ENCODE measurements at places on chromosomes 4 and X.

GRCh38 chr4:176824645-176825366 lies 32.1 kb upstream of the VEGFC start:
- DNase-seq = no peak

DNA sequence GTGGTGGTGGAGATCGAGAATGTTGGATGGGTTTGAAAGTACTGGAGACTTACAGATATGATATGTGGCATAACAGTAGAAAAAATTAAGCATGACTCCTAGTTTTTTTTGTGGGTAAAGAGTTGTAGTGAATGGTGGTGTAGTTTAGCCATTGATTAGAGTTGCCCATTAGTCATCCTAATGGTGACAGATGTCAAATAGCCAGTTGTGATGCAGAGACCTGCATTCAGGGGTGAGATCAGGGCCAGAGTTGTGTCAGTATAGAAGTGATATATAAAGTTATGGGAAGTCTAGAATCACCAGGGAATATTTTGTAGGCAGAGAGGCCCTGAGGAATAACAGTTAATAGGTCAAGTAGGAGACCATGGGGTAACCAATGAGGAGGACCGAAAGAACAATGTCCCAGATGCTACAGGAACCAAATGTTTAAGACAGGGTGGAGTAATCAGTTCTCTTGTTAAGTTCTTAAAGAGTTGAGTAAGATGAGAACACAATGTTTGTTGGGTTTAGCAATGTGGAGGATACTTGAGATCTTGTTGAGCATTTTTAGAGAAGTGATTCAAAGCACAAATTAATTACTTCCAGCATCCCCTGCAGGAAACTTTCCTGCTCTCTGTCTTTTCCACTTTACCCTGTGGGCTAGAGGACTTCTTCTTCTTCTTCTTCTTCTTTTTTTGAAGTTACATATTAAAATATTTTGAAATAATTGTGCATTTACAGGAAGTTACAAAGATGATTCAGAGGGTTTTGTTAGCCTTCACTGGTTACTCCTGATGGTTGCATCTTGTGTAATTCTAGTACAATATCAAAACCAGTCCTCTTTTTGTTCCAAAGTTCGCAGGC lies 13.3 kb downstream of the SGMS2 start:
- no peak for DNase-seq

GRCh38 chr4:1199556-1200331 lies 27.4 kb upstream of the SPON2 start:
- no peak for DNase-seq

DNA sequence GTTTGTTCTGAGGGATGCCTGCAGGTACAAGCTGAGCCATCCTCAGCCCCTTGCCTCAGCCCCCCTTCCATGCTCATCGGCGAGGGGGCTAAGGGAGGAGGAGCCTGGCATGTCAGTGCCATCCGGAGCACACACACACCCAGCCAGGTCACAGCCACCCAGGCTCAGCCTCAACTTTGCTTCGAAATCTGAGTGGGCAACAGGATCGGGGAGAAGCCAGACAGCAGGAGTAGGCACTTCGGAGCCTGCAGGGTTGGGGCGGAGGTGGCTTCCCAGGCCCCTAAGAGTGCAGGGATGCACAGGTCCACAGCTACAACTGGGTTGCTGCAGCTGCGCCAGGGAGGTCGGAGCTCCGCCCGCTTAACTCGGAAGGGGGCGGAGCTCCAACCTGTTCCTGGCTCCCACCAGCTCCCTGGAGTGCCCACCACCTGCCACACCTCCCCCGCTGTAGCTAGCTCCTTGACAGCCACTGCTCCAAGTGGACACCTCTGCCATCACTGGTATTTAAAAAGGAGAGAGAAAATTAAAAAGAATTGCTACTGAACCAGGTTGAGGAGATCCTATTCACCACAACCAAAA lies 192.9 kb upstream of the GALNT7 start:
- DNase-seq = no peak

DNA sequence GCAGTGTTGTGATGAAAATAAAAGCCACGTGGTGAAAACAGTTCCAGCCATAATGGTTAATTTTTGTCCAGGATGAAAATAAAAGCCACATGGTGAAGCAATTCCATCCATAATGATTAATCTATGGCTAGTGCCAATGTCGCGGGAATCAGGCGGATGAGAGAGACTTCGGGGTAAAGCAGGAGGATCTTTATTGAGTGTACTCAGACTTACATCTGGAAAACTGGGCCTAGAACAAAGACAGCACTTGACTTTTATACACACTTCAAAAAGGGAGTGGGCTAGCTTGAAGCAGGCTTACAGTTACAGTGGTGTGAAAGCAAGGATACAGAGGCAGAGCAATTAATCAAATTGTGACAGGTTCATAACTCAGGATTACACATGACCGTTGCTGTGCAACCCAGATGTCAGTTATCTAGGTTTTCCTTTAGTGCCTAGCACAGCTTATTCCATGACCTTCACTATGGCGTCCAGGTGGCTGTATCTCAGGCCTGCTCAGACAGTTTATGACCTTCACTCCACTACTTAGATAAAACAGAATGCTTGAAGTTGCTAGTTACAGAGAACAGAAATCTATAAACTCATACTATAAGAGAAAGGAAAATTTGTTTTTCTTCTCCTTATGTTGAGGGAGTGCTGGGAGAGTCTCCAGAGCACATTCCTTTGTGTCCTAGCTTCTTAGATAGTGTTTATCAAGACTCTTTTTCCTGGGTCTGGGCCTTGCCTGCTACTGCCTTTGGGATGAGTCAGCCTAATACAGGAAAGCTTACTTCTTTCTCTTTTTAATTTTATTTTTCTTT lies 5.9 kb upstream of the PLA2G12A start:
- no peak for DNase-seq

DNA sequence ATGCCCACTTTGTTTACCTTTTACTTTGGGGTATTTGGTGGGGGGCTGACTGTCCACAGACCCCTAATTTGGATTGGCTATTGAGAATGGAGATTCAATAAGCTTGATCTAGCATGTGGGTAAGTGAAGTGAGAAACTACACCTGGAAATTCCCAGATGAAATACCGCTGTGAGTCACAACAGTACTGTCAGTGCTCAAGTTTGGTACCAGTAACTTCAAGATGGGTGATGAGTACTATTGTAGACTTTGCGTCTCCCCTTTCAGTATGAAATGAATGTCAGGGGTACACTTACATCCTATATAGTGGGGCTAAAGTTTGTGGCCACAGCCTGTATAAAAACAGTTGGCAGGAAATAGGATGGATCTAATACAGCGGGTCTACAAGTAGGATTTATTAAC lies 33.3 kb downstream of the HMGN5 start:
- no peak for DNase-seq

DNA sequence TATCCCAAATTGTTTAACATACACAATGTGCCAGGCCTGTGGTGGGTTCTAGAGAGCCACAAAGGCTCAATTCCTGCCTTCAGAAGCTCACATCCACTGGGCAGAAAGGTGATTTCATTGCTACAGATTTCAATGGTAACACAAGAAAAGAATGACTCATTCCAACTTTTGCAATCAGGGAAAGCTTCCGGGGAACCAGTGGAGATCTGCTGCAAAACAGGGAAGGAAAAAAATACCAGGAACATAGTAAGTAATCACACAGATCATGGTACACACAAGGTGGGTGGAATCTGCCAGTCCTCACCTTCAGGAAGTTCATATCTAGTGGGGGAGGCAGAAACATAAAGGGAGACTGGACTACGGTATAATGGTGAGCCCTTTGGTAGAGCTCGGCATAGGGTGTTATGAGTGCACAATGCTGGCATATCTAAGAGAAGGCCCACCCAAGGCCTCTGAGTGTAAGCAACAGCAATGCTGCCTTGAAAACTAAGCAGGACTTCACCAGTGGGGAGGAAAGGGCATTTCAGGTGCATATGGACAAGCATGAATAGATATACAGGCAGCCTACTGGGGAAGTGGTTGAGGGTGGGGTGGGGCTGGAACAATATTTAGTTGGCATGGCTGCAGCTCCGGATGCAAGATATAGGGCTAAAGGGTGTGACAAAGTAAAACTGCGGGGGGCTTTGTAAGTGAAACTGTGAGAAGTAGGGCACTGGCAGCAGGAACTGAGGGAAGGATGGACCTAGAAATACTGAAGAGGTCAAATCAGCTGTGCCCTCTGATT lies 24.2 kb downstream of the GPRIN3 start:
- no peak for DNase-seq

- DNase-seq = no peak
These were observed 21.1 kb upstream of the USP38 start for GRCh38 chr4:143163614-143164013.

GRCh38 chr4:159252491-159252890 lies 149.6 kb downstream of the RAPGEF2 start:
- DNase-seq = no peak

DNA sequence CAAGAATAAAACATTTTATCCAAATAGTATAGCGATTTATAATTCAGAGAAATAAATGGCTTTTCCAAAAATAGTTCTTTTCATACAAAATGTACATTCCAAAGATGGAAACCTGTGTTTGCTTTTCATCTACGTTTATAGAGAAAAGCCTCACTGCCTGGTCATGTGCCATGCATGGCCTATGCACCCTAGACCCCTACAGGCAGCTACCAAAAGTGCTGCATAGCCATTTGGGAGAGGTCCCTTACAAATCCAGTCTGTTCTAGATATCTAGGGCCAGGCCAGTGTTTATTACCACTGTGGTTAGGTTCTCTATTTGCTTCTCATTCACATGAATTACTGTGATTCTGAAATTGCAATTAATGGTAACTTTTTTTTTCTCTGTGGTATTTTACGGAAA lies 17.2 kb downstream of the HMGB2 start:
- DNase-seq = no peak

- no peak for DNase-seq
These were observed 75.9 kb upstream of the LEF1 start for GRCh38 chr4:108244606-108245005.

- no peak for DNase-seq
These were observed 171.3 kb downstream of the UNC5C start for GRCh38 chr4:95377366-95377900.

DNA sequence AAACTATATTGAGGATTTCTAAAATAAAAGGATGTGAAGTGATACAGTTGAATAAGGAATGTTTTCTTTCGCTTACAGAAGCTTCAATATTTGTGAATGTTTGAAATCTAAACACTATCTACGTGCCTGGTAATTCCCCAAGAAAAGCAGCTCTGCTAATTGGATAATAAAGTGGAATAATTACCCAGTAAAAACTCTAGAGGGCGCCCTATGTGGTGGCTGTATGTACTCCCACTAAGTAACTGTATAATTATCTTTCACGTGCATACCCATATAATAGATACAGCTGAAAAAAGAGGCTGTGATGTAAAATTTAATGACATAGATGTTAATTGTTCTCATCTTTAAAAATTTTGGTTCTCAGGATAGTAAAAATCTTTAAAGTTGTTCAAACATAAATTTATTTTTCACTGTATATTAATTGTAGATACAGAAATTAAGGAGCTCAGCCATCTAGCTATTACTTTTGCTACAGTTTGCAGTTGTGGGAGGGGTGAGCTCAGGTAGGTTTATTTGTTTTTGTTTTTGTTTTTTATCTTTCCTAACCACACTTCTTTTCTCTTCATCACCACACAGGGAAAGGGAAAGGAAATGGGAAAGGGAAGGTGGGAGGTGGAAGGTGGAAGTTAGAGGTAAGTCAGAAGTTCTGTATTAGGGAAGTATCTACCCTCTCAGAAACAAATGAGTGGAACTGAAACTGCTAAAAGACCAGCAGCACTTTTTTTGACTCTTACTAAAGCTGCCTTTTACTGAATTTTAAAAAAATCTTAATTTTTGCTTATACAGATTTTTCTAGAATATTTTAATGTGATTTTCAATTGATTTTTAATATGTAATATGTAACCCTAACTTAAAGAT lies 151.7 kb upstream of the RPS6KA6 start:
- no peak for DNase-seq

GRCh38 chrX:23887451-23887850 lies 20.3 kb downstream of the APOO start:
- no peak for DNase-seq

- no peak for DNase-seq
These were observed 35.3 kb upstream of the GPM6B start for GRCh38 chrX:13852001-13852695.

DNA sequence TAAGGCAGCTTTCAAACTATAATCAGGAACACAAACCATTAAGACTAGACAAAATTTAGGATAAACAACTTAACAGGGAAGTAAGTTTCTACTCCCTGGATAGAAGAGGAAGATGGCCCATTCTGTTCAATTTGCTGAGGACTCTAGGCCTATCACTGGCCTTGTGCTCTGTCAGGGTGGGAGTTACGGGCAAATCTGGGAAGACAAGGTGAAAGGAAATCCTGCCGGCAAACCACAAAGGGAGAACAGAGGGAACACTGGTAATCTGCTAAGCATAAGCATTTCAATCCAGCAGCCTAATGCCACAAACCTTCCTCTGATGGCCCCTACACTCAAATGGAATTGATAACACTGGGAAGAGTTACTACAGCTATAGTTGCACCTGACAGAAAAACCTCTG lies 8.3 kb downstream of the GPR82 start:
- no peak for DNase-seq

GRCh38 chr4:165953181-165953580 lies 80.1 kb downstream of the TLL1 start:
- DNase-seq = no peak

DNA sequence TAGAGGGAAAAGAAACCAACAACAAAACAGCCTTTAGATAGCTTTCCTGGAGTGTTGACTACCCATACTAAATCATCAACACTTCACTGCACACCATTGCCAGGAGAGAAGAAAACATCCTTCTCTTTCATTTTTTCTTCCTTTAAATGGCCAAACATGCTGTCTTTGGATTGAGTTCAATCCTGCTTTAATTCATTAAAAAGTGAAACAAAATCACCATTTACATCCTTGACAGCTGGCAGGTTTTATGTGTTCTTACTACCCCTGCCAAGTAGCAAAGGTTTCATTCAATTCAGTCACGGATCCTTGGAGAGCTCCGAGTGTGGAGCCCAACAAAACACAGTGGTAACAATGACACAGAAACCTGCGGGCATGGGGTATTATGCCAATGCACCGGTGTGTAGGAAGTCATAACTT lies 568.3 kb downstream of the ANKRD50 start:
- DNase-seq = no peak

DNA sequence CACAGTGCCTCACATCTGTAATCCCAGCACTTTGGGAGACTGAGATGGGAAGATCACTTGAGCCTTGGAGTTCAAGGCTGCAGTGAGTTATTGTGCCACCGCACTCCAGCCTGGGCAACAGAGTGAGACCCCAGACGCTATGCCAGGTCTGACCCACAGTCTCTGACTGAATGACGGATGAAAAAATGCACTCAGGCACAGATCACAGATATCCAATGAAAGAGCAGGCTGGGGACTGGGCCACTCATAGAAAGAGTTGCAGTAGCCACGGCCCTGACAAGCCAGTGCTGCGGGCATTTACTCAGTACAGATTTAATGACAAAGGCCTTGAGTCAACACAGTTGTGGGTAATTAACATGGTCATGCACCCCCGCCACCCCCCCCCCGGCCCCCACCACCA lies 22.7 kb downstream of the NUDT6 start:
- no peak for DNase-seq

- no peak for DNase-seq
These were observed 257.7 kb downstream of the OPHN1 start for GRCh38 chrX:68175562-68175961.

Measured in esophagus squamous epithelium (tissue), 5 donors.